CD8-positive, alpha-beta memory T cell (primary cell): ENCODE measurements at places on chromosomes 2 and 18. TPM values are rescaled to one million over a fixed set of nuclear protein-coding genes. Genes with fewer than 3 reads are reported as not detected.

DNA sequence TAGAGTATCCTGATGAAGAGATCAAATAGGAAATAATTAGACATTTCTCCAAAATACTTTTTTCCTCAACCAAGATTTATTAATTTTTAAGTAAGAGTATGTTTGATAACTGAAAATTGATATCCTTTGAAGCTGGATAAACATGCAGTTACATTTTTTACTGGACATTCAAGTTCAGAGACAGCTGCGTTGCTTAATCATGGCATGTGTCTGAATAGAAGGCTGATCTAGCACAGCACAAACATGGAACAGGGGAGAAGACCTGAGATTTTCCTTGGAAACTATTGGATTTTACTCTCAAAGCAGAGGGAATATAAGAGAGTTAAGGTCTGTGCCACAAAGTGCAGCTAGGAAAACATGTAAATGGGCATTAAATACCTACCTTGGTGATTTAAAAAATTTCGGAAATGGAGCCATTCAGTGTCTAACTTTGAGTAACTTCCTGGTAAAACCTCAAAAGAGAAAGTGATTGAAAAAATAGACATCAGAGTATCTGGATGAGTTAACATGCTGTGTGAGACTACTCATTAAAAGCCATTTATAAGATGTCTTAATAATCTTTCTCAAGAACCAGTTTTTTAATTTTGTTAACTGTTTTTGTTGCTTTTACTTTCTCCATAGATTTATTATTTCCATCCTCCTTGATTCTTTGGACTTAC is 31.8 kb downstream of the CRIM1 start:
- DNase-seq = no peak

GRCh38 chr2:1974397-1974796 is 230.1 kb upstream of the PXDN start:
- no peak for DNase-seq

GRCh38 chr2:205636549-205637319 is 45.6 kb upstream of the NRP2 start:
- no peak for DNase-seq

DNA sequence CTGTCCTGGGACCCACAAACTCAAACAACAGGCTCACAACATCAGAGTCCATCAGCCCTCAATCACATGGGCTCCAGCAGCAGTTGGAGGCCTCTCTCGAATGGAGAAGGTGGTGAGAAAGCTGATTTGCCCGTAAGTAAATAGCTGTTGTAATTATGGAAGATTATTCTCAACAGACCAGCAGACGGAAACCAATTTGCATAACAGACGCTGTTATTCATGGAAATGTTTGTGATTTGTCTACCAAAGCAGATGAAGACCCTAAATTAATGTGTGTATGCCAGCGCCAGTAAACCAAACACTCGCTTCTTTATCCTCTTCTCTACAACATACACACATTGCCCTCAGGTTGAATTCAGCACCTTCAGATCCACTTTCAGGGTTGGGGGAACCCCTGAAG is 23.4 kb upstream of the GALNT14 start:
- no peak for DNase-seq

DNA sequence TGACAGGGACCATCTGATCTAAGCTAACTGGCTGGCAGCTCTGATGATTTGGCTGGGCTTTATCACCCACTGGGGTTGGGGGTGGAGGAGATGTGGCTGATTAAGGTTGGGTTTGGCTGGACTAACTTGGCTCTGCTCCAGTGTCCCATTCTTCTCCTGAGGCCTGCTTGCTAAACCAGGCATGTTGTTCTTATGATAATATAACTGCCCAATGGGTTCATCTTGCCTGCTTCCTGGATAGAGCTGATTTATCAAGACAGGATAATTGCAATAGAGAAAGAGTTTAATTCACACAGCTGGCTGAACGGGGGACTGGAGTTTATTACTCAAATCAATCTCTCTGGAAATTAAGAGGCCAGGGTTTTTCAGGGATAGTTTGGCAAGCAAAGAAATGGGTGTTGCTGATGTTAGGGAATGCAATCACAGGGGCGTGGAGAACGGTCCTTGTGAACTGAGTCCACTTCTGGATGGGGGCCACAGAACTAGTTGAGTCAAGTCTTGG is 150.4 kb downstream of the PTH2R start:
- no peak for DNase-seq

DNA sequence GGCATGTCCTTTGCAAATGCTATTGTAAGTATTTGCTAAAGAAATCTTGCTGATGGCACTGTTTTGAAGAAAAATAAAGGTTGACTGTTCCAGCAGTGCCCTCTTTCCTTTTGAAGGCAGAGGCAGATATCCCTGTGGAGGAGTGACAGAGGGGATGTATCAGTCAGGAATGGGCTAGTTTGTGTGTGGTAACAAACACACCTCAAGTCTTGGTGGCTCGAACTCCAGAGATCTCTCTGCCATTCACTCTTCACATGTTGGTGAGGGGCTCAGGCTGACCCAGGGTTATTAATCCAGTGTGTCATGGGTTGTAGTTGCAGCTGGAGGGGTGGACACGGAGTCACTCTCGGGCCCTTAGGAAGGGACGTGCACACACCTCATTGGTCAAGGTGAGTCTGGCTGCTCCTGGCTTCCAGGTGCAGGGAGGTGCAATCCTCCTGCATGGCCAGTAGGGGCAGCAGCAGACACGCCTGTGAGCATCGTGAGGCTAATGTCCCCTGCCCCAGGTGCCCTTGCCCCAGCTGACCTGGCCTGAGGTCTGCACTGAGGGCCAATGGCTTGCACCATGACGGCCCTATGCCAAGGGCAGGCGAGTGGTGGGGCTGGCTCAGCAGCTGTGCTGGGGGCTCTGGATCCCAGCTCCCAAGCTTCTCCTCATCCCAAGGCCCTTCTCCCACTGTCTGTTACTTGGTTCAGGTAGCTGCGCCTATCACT is 146.5 kb downstream of the ASB1 start:
- DNase-seq = no peak

CCDC178 gene
- total RNA-seq = not detected

CAMKMT gene
- total RNA-seq = 11.4 TPM

SH2D6 gene
- total RNA-seq = 1.4 TPM

LRRC30 gene
- total RNA-seq = not detected
